ENCODE measurements at places on chromosomes 11 and 22.
A peak's percentile ranks its signal among the peaks of the same experiment; 100 is the strongest.

GRCh38 chr11:108960501-108960900 is 295.6 kb downstream of the DDX10 start:
- no peak for DNase-seq

DNA sequence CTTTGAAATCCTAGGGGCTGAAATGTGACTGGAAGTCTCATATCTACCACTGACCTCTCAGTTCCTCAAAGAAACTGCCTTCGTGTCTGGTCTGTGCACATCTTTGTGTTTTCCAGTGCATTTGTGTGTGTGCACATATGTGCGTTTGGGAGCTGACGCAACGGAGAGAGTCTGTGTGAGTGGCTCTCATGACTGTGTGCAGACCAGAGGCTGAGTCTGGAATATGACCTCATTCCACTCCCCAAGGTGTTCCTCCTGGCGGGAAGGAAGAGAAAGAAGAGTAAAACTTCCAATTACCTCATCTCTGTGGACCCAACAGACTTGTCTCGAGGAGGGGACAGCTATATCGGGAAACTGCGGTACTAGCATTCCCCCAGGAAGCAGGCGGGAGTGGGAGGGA is 16.5 kb downstream of the TUB start:
- DNase-seq: no peak

- DNase-seq: no peak
Observed at GRCh38 chr11:72140661-72141060, 5.1 kb downstream of the FOLR3 start.

GRCh38 chr11:15765530-15765929 is 590.8 kb downstream of the SOX6 start:
- DNase-seq: no peak

DNA sequence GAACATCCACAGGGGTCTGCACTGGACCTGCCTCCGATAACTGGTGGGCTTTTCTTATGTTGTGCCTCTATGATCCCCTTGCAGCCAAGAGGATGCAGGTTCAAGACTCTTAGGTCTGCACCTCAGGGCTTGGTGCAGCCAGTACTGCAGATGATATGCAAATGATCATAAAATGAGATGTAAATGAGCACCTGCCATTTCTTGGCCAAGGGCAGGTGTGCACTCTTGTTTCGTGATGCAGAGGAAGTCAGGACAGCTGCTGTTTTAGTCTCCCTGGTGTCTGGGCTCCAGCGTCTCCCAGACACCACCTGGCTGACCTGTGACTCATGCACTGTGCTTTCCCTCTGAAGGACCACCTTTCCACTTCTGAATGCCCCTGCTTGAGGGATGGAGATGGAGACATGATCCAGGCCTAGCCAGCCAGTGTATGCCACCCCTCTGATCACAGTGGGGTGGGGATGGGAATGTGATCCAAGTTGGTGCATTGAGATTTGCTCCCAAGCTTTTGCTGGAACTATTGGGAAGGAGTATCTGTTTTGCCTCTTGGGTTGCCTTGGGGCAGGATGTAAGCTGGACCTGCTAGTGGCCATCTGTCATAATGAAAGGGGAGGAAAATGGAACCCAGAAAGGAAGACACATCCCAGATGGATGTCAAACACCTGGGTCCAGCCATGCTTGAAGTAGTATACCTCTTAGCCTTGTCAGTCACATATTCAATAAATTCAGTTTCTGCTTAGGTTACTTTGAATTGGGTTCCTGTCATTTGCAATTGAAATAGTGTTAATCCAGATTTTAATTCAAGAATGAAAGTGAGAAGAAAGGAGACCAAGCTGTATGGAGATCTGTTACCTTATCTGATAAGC is 3.3 kb upstream of the KCNJ11 start:
- DNase-seq: peak; percentile 79
